ENCODE measurements at places on chromosomes 16 and 17.
A peak's percentile ranks its signal among the peaks of the same experiment; 100 is the strongest.

GRCh38 chr16:71807905-71808592, 585 bp downstream of the AP1G1 start:
- DNase-seq = no peak

DNA sequence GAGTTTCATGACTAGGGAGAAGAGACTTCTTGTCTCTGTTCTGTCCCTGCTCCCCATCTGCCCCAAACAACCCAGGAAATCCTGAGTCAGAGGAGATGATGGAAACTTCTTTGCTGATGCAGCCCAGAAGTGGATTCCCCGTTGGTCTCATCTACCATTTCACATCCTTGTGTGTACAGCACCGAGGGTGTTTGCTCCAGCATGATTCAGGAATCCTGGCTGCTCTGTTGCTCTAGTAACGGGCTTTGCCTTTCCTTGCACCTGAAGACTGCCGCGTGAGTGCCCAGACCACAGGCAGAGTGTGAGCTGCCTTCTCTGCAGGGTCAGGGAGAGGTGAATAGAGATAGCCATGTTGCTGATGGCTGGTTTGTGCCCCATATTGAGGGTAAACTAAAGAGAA, 408.4 kb downstream of the CPPED1 start:
- no peak for DNase-seq

DNA sequence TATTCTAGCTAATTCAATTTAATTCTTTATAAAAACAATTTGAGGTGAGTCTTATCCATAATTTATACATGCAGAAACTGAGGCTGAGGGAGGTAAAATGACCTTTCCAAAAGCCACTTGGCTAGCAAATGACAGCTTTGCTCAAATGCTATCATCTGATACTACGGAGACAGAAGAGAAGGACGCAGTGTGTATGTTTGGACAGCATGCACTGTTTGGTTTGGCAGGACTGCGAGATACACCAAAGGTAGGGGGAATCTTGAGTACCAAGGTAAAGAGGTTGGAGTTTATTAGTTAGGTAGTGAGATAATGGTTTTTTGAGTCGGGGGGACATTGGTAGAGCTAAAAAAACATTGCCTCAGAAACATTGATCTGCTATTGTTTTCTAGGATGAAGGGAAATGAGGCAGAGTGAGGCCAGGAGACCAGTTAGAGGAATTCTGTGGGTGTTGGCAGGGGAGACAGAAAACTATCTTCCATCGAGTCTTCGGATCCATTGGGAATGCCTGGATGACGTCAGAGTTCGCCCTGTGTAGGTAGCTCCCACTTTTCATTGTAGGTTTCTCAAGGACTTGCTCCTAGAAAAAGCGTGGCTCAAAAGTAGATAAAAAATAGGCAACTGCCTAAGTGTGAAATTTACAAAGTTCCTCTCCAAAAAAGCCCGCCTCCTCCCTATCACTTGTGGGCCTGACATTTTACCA, 2.5 kb upstream of the HS3ST4 start:
- peak; percentile 41 for DNase-seq

GRCh38 chr17:34207572-34207971, 47.5 kb upstream of the CCL2 start:
- DNase-seq = no peak

- DNase-seq = no peak
These were observed 15.6 kb downstream of the MRPS23 start for GRCh38 chr17:57834146-57834741.

DNA sequence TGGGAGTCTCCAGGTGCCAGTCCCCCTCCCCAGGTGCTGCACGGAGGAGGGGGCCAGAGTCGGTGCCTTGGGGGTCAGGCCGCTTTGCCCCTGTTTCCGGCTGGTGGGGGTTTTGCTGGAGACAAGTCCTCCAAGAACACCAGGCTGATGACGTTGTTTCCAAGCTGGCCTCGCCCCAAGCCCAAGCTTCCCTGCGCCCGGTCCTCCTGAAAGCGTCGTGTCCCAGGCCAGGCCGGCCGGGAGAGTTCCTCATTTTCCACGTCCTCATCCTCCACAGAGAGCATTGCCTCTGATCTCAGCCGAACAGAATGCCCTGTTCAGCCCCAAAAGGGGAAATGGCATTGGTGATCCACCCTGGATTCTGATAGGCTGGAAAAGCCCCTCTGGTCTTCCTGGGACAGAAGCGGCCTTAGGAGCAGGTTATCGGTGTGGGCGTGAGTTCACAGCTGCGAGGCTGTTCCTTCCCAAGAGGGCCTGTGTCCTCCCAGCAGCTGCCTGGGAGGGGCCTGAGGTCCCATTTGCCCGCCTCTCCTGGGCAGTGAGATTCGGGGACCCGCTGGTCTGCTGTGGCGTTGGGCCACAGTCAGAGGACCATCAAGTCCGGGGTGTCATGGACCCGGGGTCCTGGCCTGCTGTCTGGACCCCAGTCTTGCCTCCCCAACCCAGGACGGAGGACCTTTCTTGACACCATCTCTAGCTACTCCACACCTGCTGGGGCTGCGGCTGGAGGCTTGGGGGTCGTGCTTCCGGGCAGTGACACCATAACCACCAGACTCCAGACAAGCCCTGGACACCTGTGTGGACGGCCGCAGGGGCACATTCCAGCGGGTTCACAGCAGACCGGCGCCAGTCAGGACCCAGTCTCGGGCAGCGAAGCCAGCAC, 7.1 kb downstream of the SOX8 start:
- DNase-seq = no peak

GRCh38 chr17:59890720-59891119, 2.0 kb downstream of the TUBD1 start:
- no peak for DNase-seq

DNA sequence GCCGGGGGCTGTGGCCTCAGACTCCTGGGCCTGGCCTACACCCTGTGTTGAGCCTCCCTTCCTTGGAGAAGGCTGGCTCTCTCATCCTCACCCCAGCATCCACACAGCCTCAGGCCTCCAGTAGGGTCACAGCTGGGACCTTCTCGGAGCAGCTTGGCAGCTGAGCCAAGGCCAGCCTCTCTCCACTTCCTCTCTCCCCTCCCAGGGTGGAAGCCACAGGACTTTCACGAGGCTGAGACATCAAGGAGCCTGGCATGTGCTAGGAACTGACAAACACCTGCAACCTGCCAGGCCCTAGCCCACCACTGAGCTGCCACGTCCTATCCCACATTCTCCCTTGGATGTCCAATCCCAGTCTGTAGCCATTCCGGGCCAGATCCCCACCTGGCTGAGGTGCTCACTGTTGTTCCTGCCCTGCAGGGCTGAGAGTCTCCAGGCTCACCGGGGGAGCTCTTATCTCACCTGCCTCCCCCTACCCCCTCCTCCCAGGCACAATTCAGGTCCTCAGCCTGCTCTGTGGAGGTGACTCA, 3.1 kb downstream of the MMP15 start:
- no peak for DNase-seq

DNA sequence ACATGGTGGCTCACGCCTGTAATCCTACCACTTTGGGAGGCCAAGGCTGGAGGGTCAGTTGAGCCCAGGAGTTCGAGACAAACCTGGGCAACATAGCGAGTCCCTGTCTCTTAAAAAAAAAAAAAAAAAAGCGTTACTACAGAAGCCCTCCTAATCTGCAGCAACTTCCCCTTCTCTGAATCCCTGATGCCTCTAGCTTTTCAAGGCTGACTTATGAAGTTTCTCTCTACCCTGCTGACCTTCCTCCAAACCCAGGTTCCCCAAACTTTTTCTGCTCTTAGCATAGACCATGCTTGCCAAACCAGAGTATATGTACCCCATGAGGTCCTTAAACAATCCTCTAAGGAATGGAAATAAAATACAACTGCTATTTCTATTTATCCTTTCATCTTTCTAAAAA, 16.4 kb downstream of the LYRM1 start:
- DNase-seq = no peak

GRCh38 chr16:26263406-26263805, 571.6 kb downstream of the HS3ST4 start:
- DNase-seq = peak; percentile 29

- no peak for DNase-seq
These were observed 51.3 kb upstream of the FBXO47 start for GRCh38 chr17:39018267-39019134.

- no peak for DNase-seq
These were observed 981 bp upstream of the UNC13D start for GRCh38 chr17:75845058-75845711.

DNA sequence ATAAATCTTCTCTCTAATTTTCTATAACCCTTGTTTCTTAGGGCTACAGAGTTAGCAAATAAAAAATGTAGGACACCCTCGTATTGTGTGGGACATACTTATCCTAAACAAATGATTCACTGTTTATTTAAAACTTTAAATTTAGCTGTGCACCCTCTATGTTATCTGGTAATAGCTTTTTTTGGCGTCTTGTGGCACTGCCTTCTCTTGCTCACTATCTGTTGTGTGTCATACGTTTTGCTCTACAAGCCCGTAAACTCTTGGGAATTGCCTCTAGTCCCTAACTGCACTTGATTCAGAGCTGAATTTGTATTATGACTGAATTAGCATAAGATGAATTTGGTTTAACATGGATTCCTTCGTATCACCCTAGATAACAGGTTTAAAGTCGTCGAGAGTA, 144.3 kb upstream of the MYOCD start:
- no peak for DNase-seq

GRCh38 chr16:11219178-11219577, 36.8 kb downstream of the SOCS1 start:
- no peak for DNase-seq

DNA sequence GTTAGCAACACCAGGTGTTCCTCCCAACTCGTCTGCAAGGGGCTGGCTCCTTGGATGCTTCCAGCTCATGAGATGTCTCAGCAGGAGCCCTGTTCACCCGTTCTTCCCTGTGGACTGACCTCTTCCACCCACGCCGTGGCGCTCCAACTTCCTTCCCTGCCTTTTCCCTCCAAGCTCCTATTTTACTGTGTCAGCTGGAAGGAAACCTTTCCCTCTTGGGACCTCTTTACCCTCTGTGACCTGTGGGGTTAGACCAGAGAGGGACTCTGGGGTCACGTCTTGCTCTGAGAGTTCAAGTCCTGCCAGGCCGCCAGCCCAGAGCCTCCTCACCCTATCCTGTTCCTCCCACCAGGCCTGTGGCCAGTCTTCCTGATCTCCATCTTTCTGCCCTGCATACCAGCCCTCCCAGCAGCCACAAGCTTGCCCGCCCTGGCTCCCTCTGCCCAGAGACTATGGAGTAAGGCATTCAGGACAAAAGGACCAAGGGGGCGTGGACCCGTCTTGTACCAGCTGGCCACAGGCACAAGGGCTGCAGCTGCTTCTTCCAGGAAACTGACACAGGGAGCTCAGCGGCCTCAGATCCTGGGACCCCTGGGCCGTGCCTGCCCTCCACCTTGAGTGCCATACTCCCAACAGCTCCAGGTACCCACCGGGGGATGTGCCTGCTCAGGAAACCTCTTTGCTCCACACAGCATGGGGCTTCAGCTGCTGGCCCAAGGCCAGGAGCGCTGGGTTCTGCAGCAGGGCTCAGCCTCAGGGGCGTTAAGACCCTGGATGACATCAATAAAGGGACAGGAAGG, 3.0 kb downstream of the PAQR4 start:
- DNase-seq = no peak

DNA sequence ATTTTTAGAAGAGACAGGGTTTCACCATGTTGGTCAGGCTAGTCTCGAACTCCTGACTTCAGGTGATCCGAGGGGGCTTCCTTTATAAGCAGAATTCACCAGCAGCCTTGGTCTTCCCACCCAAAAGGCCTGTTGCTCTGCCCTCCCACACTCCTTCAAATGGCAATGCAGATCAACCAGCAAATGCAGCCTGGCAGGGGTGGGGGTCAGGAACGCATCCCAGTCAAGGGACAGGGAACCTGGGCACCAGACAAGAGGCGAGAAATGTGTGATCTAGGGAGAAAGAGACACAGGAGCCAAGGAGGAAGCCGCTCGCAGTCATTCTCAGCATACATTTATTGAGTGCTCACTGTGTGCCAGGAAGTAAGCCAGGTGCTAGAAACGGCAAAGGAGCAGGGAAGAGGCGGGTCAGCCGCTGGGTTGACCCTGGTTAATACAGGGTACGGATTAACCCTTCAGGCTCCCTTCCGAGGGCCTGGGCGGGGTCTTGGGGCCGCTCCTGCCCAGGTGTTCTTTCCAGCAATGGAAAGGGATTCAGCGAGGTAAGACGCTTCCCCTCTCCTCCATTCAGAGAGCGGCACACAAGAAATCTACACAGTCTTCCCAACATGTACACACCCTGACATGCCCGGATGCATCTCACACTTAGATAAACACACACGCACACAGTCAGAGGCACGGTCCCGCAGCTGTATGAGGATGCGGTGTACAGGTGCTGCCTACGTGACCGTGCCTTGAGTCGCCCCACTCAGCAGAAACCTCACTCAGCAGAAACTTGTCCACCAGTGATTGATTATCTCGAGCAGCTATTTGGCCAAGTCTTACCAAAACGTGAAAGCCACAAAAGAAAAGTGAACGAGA, 6.6 kb upstream of the PITPNA start:
- no peak for DNase-seq

- DNase-seq = no peak
These were observed 599.1 kb upstream of the SOX9 start for GRCh38 chr17:71521724-71522123.

GRCh38 chr16:56999409-57000270, 10.3 kb downstream of the NLRC5 start:
- DNase-seq = no peak

DNA sequence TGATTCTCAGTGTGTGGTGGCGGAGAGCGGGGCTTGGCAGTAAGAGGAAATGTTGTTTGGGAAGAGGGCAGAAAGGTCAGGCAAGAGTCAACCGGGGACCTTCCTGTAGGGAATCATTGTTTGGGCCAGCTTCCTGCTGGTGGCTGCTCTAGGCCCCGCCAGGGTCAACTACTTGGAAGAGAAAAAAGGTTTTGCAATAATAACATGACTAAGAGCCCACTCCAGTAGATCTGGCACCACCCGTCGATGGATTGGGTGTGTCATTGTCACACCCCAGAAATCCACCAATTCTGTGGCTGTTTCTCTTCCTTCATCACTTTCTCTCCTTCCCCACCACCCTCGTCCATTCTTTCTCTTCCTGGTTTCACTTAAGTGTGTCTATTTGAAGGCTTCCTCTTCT, 4.2 kb upstream of the KRT24 start:
- DNase-seq = no peak
